ENCODE measurements at places on chromosomes 7 and 10.

- no peak for DNase-seq
These were observed 174.5 kb downstream of the DOCK4 start for GRCh38 chr7:112031689-112032088.

DNA sequence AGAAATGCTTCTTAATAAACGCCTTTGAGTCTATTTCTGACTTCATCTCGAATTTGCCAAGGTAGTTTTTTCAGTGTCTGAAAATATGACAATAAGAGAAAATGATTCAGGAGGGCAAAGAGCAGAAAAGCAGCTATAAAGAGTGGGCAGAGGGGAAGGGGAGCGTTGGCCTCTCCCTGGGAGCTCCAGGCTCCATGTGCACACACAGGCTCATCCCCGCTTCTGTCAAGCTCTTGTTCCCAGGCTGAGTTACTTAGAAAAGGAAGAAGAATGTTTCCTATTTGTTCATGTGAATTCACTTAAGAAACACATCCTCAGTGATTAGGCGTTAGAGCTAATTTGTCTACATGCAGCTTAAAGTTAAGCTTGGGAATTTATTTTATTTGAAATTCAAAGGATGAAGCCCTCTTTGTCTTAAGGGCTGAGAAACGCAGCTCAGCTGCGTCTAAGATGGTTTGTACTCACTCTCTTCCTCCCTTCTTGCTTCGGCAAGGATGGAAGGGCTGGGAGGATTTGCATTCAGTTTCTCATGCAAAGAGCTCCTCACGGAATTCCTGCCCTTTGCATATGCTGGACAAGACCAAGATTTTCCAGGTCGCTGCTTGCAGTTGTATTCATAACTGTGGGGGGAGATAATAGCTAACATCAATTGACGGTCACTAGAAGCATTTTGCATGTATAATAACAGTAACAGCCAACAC, 29.0 kb upstream of the ATXN7L1 start:
- DNase-seq: no peak

DNA sequence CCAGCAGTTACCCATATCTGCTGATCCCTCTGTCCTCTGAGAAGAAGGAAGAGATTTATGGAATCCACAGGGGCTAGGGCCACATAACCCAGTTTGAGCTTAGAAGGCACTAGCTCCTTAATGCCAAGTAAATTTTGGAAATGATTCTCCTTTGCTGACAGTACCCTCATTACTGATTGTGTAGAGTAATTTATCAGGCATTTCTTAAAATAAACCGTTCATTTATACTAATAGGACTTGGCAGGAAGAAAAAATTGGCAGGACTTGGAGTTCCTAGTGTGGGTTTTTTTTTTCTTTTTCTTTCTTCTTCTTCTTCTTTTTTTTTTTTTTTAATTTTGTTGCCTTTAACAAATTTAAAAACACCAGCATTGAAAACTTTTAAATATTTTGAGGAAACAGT, 645.7 kb downstream of the SUGCT start:
- DNase-seq: no peak

DNA sequence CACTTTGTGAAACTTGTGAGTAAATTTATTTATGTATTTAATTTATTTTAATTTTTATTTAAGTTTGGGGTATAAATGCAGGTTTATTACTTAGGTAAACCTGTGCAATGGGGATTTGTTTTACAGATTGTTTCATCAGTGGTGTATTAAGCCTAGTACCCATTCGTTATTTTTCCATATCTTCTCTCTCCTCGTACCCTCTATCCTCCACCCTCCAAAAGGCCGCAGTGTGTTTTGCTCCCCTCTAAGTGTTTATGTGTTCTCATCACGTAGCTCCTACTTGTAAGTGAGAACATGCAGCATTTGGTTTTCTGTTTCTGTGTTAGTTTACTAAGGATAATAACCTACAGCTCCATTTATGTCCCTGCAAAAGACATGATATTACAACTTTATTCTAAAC, 145.4 kb upstream of the SMIM30 start:
- no peak for DNase-seq

DNA sequence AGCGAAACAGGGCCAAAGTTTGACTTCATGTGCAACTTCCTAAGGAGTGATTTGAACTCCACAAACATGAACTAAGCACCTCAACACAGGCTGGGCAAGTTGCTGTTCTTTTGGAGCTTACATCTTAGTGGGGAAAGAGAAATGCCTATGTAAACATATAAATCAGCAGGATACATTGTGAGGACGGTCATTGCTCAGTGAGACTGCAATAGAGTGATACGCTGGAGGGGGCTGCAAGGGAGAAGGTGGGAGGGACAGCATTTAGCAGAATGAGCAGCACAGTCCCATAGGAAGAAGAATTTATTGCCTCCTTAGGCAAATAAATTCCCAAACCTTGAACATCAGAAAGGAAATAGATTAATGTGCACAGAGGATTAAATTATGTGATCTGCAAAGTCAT, 90.0 kb downstream of the EGFR start:
- no peak for DNase-seq

GRCh38 chr10:48442090-48442808, 135.8 kb downstream of the MAPK8 start:
- no peak for DNase-seq

DNA sequence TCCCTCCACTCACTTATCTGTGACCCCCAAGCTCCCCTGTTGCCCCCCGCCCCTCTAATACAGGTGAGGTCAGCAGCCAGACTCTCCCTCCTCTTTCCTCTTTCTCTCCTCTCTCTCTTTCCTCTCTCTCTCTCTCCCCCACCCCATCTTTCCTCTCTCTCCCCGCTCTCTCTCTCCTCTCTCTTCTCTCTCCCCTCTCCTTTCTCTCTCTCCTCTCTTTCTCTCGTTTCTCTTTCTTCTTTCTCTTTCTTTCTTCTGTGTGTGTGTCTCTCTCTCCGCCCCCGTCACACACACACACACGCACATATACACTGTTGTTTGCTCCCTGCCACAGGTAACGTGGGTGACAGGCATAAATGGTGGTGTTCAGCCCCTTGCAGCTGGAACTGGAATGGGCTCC, 37.2 kb upstream of the PSMG3 start:
- DNase-seq: no peak

- DNase-seq: no peak
These were observed 11.4 kb downstream of the NPVF start for GRCh38 chr7:25216837-25217236.

GRCh38 chr7:38806912-38807311, 102.1 kb downstream of the VPS41 start:
- DNase-seq: no peak

GRCh38 chr10:130171196-130171595, 35.0 kb downstream of the GLRX3 start:
- DNase-seq: no peak

- no peak for DNase-seq
These were observed 21.6 kb downstream of the CHN2 start for GRCh38 chr7:29216128-29216527.

- DNase-seq: no peak
These were observed 37.6 kb downstream of the SORCS3 start for GRCh38 chr10:104678658-104679057.

- DNase-seq: no peak
These were observed 165.9 kb upstream of the PODXL start for GRCh38 chr7:131722371-131722770.

DNA sequence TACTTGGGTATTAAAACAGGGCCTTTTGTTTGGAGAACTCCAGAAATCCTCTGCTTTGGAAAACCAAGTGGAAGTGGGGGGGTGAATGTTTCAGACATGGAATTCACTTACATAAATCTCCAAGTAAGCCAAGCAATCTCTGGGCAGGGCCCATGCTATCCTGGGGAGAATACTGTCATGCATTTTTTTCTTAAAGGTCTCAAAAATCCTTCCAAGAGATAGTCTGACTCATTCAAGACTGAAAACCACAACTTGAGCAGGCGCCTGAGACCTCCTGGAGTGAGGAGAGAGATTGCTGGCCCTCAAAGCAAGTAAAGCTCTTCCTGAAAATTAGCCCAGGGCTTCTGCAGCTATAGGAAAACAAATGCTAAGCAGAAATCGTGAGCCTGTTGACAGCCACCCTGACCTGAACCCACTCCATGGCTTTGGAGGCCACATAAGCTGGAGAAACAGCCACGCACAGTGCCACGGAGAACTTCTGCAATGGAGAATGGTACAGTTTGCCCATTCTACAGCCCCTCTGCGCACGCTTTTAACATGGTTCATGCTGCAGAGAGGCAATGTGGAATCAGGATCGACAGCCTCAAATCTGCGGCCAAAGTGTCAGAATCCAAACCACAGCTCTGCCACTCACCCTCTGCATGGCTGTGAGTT, 203.1 kb upstream of the AUTS2 start:
- DNase-seq: no peak

GRCh38 chr10:89151857-89152256, 55.3 kb downstream of the CH25H start:
- DNase-seq: no peak

DNA sequence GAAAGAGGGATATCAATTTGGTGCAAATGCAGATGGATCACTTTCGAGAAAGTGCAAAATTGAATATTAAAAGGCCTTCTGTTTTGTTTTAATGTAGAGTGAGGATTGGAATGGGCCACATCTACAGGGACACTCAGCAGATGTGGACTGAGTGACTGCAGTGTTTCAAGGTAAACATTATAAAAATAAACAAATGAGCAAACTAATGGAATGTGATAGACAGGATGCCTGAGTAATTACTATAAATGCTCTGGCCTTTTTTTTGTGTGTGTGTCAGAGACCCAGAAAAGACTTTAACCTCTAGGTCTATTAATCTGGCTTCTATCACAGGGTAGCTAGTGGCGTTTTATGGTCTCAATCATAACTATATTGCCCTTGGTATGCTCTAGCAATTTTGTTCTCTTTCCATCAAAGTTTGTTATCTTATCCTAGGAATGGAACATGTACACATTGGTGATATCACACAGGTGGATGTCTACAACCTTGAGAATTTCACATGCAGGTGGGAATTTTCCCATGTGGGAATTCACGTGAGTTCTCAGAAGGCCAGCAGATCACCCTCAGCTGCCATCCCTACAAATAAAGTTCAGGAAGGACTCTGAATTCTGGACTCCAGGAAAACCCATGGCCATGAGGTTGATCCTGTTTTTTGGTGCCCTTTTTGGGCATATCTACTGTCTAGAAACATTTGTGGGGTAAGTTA, at the start of gene CPA2:
CPA2 (plus strand) TSS at position 606 of the 703 bp plus-strand sequence; CDS start at position 625, 19 bp downstream.
- no peak for DNase-seq

DNA sequence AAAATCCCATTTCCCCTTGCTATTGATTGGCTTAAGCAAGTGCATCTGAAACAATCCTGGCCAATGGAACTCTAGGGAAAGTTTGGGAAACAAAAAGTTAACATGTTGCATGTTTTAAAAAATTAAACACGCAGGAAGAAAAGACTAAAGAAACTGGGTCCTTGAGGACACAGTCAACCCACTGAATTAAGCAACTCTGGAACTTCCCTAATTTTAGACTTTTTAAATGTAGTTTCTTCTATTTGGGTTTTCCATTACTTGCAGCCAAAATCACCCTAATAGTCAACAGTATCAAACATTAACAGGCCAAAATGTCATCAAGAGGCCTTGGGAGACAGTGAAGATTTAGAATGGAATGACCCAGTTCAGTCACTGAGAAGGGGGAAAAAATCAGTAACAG, 40.6 kb downstream of the OSBPL3 start:
- no peak for DNase-seq

- DNase-seq: no peak
These were observed 46.1 kb downstream of the CABCOCO1 start for GRCh38 chr10:61708846-61709245.

- no peak for DNase-seq
These were observed 43.7 kb downstream of the ITGB8 start for GRCh38 chr7:20374399-20374798.

- no peak for DNase-seq
These were observed 206.7 kb upstream of the PTPRZ1 start for GRCh38 chr7:121666306-121666705.

GRCh38 chr7:55516409-55516808, 55.9 kb downstream of the VOPP1 start:
- DNase-seq: no peak

DNA sequence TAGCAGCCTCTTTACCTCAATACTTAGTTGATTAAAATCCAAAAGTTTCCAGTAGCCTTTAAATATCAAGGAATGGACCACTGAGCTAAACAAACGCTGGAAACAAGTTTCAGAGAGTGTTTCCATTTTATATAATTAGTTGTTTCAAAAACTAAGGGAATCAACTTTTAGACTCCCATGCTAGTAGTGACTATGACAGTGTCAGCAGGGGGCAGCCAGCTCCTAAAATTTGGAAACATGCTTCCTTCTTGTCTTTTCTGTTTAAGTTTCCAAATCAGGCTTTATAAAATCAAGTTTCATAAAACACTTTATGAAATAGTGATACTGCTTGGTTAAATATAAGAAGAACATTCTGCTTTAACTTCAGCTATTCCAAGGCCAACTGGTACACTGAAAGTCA, 138.2 kb upstream of the TMEM229A start:
- DNase-seq: no peak

DNA sequence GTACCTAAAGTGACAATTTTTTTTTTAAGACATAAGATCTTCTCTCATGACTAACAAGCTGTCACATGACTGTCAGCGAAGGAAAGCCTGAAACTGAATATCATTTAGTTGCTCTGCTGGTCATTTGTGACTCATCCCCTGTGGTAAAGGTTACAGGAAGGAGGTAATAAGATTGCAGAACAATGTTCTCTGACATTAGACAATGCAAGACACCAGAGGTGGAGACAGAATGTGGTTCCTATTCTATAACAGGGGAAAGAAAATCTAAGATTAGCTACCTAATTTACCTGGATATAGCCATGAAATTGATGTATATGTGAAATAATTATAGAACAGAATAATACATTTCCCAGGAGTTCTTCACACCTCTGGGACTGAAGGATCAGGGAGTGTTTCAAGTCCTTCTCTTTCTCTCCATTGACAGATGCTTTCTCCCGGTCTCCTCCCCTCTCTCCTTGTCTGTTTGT, 47.7 kb downstream of the LRGUK start:
- no peak for DNase-seq

- DNase-seq: no peak
These were observed 320.0 kb downstream of the ZNF716 start for GRCh38 chr7:57769958-57770357.

GRCh38 chr7:158164101-158165095, 423.2 kb downstream of the PTPRN2 start:
- DNase-seq: no peak

- DNase-seq: no peak
These were observed 57.5 kb downstream of the TRRAP start for GRCh38 chr7:98935811-98936210.
